ENCODE measurements at places on chromosomes 5 and 9. TPM values are rescaled to one million over a fixed set of nuclear protein-coding genes. Genes with fewer than 3 reads are reported as not detected.

Gene PCDHGB7
- total RNA-seq = 9.5 TPM

GRCh38 chr9:35686222-35687203, 3.2 kb downstream of the TPM2 start:
- no peak for DNase-seq
- no peaks in the 10 kb centered on the region for H3K36me3 ChIP-seq
- peaks cover 7% of the 10 kb centered on the region for H3K27me3 ChIP-seq
- H3K4me3 ChIP-seq = no peak overlapping the region
- peaks cover 17% of the 10 kb centered on the region for H3K4me1 ChIP-seq
- H3K27ac ChIP-seq = no peak overlapping the region

- no peaks in the 10 kb centered on the region for H3K27me3 ChIP-seq
- DNase-seq = no peak
- no peaks in the 10 kb centered on the region for H3K4me1 ChIP-seq
- H3K4me3 ChIP-seq = no peak overlapping the region
- no peaks in the 10 kb centered on the region for H3K36me3 ChIP-seq
Measured at GRCh38 chr9:106019039-106019680, 324.8 kb downstream of the TMEM38B start.

DNA sequence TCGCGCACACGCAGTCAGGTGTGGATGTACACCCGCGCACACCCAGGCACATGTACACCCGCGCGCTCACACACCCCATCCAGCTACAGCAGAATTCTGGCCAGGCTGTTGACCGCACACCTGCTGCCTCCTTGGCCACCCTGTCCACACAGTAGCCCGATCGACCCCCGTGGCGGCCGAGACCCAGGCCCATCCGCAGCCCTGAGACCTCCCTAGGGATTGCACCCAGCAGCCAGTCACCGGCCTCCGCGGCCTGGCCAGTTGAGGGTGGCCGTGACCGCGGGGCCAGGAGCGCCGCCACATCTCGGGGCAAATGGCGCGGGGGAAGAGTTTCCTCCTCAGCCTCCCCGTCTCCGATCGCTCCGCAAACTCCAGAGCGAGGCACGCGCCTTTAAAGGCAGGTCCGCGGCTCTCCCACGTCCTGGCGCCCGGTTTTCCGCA, 774 bp upstream of the ADAMTS16 start:
- H3K4me1 ChIP-seq = peaks cover 5% of the 10 kb centered on the region
- no peaks in the 10 kb centered on the region for H3K36me3 ChIP-seq
- H3K27me3 ChIP-seq = peaks cover 14% of the 10 kb centered on the region
- no peak overlapping the region for H3K4me3 ChIP-seq
- H3K27ac ChIP-seq = no peak overlapping the region

DNA sequence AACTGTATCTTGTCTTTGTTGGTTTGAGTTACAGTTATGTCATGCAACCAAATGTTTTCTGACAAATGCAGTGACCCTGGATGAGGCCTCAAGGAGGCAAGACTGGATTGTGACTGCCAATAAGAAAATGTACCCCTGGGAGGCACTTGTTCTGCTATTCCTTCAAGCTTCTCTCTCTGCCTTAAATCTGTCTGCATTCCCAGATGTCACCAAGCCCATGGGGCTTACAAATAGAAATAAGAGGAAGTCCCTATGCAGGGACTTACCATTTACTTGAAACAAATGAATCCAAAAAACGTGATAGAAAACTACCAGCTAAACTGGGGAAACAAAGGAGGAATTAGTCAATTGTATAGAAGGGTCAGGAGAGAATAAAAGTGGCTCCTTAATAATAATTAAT, 8.2 kb upstream of the PARP8 start:
- DNase-seq = no peak
- H3K4me1 ChIP-seq = peaks cover 12% of the 10 kb centered on the region
- H3K36me3 ChIP-seq = no peaks in the 10 kb centered on the region
- no peaks in the 10 kb centered on the region for H3K27me3 ChIP-seq
- no peak overlapping the region for H3K4me3 ChIP-seq

Gene PCDHGA7
- 1.2 TPM for total RNA-seq

GRCh38 chr5:166845044-166845443, 1446.4 kb upstream of the WWC1 start:
- H3K27me3 ChIP-seq = no peaks in the 10 kb centered on the region
- H3K27ac ChIP-seq = no peak overlapping the region
- no peak for DNase-seq
- H3K36me3 ChIP-seq = no peaks in the 10 kb centered on the region

Gene LMNB1
- 38.5 TPM for total RNA-seq

DNA sequence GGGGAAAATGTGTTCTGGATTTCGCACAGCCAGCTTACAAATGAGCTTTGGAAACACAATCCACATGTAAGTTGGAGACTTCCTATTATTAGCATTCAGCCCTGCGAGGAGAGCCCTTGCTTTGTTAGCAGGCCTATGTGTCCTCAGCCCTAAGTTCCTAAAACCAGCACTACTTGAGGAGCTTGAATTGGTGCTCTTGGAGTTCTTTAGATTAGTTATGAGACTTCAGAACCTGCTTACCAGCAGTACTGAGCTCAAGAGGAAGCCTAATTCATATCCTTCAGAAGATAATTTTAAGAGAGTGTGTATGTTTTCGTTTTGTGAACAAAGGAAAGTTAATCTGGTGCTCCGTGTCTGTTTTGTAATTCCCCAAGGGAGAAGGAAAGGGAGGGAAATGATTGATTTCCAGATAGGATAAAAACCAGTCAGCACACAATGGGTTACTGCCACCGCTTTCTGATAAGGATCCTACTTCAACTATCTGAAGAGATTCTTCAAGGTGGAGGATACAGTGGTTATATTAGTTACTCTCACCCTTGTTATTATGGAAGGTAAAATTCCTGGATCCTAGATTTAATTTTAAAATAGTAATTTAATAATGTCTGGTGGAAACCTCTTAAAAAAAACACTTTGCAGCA, 35.2 kb downstream of the PIK3R1 start:
- no peaks in the 10 kb centered on the region for H3K36me3 ChIP-seq
- no peak overlapping the region for H3K4me3 ChIP-seq
- H3K27ac ChIP-seq = peak overlapping the region; percentile 66
- H3K4me1 ChIP-seq = peaks cover 98% of the 10 kb centered on the region
- no peak for DNase-seq
- no peaks in the 10 kb centered on the region for H3K27me3 ChIP-seq

Gene AFAP1L1
- total RNA-seq = 10.0 TPM

DNA sequence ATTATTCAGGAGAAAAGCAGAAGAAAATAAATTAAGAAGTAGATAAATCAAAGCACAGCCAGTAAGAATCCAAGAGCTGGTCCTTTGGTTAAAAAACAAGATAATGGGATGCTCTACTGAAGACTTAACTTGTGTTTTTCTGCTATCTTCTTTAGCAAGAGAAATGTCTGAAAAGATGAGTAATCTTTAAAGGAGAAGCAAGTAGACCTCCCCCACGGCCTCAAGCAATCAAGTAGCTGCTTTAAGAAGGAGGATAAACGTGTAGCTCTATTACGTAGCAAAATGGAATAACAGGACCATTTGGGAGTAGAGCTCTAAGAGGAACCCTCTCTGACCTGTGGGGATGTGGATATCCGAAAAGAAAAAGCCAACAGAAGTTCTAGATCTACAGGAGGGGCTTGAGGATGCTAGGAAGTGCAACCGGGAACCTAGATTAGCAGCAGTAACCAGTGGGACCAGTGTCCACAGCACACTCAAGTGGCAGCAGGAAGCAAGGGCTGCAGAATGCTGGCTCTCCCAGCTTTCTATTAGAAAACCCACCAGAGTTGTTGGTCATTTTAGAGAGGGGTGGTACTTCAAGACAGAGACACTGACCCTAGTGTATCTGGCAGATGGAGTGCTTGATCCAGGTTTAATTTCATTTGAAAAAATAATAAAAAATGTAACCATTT, 185.4 kb downstream of the GABBR2 start:
- H3K27me3 ChIP-seq = no peaks in the 10 kb centered on the region
- H3K4me1 ChIP-seq = no peaks in the 10 kb centered on the region
- no peak overlapping the region for H3K4me3 ChIP-seq
- DNase-seq = no peak
- no peak overlapping the region for H3K27ac ChIP-seq
- no peaks in the 10 kb centered on the region for H3K36me3 ChIP-seq

Gene IL6ST
- 259 TPM for total RNA-seq

DNA sequence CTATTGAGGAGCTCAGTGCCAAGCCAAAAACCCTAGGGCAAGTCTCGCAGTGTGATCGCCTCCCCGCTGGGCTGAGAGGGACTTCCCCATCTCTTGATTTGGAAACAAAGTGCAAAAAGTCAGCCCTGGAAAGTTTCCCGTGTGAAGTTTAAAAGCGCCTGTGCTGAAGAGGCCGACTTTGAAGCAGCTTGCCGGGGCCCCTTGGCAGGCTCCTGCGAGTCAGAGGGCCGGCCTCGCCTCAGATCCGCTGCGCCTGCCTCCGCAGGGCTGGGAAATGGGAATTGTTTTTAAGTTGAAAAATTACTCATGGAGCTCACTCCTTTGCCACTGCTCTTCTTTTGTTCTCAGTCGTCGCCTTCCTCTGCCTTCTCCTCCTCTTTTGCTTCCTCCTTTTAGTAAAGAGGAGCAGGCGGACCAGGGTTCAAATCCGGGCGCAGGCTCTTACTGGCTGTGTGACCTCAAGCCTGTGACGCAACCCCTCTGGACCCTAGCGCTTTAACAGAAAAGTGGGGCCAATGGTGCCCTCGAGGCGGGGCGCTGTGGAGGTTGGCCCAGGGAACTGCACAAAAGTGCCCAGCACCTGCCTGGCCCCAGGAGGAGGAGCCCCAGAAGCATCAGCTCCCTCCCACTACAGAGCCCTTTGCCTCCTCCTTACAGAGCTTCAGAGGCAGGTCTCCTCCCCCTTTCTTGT, 14.7 kb upstream of the LHX2 start:
- DNase-seq = peak; percentile 75
- H3K36me3 ChIP-seq = no peaks in the 10 kb centered on the region
- peak overlapping the region; percentile 5 for H3K4me3 ChIP-seq
- no peak overlapping the region for H3K27ac ChIP-seq
- H3K4me1 ChIP-seq = peaks cover 42% of the 10 kb centered on the region

DNA sequence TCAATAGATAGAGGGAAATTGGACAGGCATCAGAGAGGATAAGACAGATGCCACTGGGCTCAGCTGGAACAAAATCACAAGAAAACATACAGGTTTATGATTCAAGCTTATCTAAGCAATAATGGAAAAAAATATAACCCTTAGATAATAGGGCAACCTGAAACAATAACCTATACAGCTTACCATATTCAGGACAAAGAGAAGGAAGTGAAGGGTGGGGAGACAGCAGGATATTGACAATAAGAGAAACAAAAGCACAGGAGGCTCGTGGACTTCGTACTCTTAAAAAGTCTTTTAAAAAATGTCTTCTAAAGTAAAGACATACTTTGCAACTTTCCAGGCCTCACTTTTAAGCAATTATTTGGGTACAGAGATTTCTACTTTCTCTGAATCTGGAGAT, 225.3 kb downstream of the NTRK2 start:
- H3K4me3 ChIP-seq = no peak overlapping the region
- DNase-seq = no peak
- no peaks in the 10 kb centered on the region for H3K4me1 ChIP-seq
- no peaks in the 10 kb centered on the region for H3K36me3 ChIP-seq

- peaks cover 18% of the 10 kb centered on the region for H3K4me1 ChIP-seq
- H3K27me3 ChIP-seq = no peaks in the 10 kb centered on the region
- H3K36me3 ChIP-seq = peaks cover 78% of the 10 kb centered on the region
- DNase-seq = no peak
Measured at GRCh38 chr5:142151436-142152383, 43.1 kb downstream of the NDFIP1 start.

DNA sequence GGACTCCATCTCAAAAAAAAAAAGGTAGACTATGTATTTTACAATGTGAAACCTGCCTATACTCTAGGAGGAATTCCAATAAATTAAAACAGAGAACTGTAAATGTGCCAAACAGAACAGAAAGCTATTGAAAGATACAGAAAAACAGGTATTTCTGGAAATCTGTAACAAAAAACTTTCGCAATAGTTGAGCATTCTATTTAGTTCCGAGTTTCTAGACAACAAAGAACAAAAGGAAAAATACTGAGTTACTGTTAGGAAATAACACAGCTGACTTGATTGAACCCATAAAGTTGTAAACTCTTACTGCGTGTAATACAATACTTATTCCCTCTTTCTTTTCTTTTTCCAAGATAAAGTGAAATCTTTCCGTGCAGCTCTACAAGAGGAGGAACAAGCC, 18.6 kb downstream of the DIMT1 start:
- peaks cover 58% of the 10 kb centered on the region for H3K36me3 ChIP-seq
- no peaks in the 10 kb centered on the region for H3K4me1 ChIP-seq
- no peak for DNase-seq
- H3K27ac ChIP-seq = no peak overlapping the region

Gene SLC25A48
- not detected for total RNA-seq

GRCh38 chr9:101333926-101334702, 50.7 kb downstream of the BAAT start:
- no peak overlapping the region for H3K4me3 ChIP-seq
- DNase-seq = no peak
- no peaks in the 10 kb centered on the region for H3K36me3 ChIP-seq
- H3K27ac ChIP-seq = no peak overlapping the region

- peaks cover 42% of the 10 kb centered on the region for H3K4me1 ChIP-seq
- no peak for DNase-seq
- no peaks in the 10 kb centered on the region for H3K27me3 ChIP-seq
Measured at GRCh38 chr9:37954581-37954981, 50.7 kb upstream of the SLC25A51 start.

DNA sequence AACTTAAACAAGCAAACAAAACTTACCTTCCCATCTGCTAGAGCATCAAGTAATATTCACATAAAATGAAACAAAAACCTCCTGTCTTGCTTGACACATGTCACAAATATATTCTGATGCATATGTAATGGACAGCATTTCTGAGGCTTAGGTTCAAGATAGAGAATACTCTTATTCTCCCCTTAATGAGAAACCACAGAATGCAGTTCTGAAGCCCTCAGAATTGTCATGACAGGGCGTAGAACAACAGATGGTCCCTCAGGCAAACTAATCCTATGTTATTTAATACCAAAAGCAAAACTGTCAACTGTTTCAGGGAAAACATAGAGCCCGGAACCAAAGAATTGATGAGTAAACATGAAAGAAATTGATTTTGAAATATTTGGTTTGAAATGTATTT, 229.9 kb upstream of the RIOK2 start:
- no peak overlapping the region for H3K27ac ChIP-seq
- no peaks in the 10 kb centered on the region for H3K4me1 ChIP-seq
- H3K36me3 ChIP-seq = no peaks in the 10 kb centered on the region
- H3K27me3 ChIP-seq = no peaks in the 10 kb centered on the region

Gene PCDHGA12
- total RNA-seq = 4.3 TPM

DNA sequence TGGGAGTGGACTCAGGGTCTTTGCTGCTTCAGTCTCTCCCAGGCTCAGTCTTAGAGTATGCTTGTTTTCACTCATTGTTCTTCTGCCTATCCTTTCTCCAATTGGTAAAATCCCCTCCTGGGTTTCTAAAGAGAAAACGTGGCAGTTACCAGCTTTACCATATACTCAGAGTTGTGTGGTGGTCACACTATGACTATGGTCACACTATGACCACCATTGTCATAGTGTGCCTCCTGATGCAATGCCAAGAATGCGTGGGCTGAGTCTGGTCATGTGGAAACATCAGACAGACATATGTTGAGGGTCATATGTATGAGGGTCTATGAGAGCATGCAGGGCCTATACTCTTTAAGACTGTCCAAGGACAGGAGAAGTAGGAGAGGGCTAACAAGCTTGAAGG, 326.5 kb upstream of the PRR16 start:
- H3K36me3 ChIP-seq = no peaks in the 10 kb centered on the region
- no peak overlapping the region for H3K4me3 ChIP-seq
- no peak overlapping the region for H3K27ac ChIP-seq
- H3K27me3 ChIP-seq = no peaks in the 10 kb centered on the region
- DNase-seq = no peak
- no peaks in the 10 kb centered on the region for H3K4me1 ChIP-seq

Gene SAXO1
- total RNA-seq = 0.43 TPM

GRCh38 chr9:108720191-108720642, 135.6 kb downstream of the ACTL7B start:
- no peaks in the 10 kb centered on the region for H3K4me1 ChIP-seq
- H3K27ac ChIP-seq = no peak overlapping the region

Gene PNPLA7
- total RNA-seq = 17.9 TPM

Gene MOB3B
- 22.0 TPM for total RNA-seq
